Esophagus squamous epithelium (tissue), 5 donors: ENCODE measurements at places on chromosomes 3 and 15.

DNA sequence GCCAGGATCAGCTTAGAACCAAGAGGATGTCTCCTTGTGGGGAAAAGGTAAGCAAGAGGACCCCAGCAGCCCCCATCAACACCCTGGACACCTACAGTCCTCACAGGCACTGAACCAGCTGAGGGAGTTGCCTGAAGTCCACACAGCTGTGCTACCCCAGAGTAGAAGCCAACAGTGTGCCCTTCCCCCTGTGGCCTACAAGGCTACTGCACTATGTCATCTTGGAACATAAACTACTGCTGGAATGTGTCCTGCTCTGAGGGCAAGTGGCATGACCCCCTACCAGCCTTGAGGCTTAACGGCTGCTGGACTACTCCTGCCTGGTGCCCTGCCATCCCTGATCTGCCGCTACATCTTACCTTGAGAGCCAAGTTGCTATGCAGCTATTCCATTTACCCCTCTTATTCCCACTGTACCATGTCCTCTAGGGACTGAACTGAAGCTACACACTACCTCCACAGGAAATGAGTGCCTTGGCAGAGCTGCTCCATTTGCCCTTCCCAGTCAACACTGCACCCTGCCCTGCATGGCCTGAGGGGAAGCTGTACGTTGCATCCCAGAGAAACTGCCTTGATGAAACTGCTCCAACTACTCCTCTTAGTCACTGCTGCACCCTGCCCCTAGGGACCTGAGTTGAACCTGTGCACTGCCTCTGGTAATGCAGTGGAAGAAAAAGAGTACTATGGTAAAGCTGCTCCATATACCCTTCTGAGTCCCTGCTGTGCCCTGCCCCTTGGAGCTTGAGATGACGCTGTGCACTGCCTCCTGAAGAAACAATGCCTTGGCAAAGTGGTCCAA lies 40.2 kb upstream of the ATP13A5 start:
- DNase-seq, result no peak

- no peak for DNase-seq
Measured at GRCh38 chr3:3085782-3086181, 24.4 kb downstream of the IL5RA start.

- no peak for DNase-seq
Measured at GRCh38 chr3:136883967-136884720, 22.1 kb downstream of the NCK1 start.

GRCh38 chr3:64342940-64343688 lies 117.8 kb upstream of the PRICKLE2 start:
- no peak for DNase-seq

DNA sequence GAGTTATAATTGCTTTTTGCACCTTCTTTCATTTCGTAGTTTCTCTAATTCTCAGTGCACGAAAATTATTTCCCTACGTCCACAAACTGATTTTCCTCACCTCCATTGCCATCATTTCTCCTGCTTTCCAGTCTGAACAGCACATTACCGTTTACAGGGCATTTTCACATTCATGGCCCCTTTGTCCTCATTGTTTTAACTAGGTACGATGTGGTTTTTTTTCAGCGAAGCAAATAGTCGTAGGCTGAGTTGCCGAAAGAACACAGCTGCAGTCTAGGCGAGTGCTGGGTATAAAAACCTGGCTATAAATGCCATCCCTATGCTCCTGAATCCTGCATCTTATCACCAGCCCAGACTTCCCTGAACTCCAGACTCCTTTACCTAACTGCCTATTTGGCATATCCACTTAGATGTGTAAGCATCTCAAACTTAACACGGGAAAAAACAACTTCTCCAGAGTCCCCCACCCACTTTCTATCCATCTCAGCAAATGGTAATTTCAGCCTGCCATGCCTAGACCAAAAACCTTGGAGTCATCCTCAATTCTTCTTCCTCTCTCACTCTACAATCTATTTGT lies 691 bp upstream of the FSIP1 start:
- DNase-seq, result no peak

- DNase-seq, result no peak
Measured at GRCh38 chr3:130854208-130854864, 39.5 kb upstream of the ATP2C1 start.

- no peak for DNase-seq
Measured at GRCh38 chr3:11059090-11059798, 66.7 kb downstream of the SLC6A1 start.

- no peak for DNase-seq
Measured at GRCh38 chr3:196399485-196399945, 32.7 kb downstream of the UBXN7 start.

DNA sequence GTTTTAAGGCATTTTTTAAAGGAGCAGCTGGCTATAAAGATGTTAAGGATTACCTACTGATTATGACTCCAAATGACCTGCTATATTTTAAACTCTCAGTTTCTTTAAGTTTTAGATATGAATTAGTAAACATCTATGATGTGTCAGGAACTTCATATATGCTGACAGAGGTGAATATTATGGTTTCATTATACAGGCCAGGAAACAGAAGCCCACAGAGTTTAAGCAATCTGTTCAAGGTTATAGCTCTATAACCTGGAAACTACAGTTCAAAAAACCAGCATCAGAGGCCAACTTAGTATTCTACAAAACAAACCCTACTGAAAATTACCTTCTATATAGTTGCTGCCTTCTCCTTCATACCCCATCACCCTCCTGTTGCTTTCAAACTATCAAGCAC lies 17.4 kb downstream of the PLSCR4 start:
- no peak for DNase-seq

- no peak for DNase-seq
Measured at GRCh38 chr3:42353631-42354030, 56.8 kb downstream of the LYZL4 start.
